Left lung (tissue), 14 donors: ENCODE measurements at places on chromosomes 5 and 9. TPM values are rescaled to one million over a fixed set of nuclear protein-coding genes. Genes with fewer than 3 reads are reported as not detected.

PCDHGB1 gene
- polyA plus RNA-seq = 2.3 TPM

DNA sequence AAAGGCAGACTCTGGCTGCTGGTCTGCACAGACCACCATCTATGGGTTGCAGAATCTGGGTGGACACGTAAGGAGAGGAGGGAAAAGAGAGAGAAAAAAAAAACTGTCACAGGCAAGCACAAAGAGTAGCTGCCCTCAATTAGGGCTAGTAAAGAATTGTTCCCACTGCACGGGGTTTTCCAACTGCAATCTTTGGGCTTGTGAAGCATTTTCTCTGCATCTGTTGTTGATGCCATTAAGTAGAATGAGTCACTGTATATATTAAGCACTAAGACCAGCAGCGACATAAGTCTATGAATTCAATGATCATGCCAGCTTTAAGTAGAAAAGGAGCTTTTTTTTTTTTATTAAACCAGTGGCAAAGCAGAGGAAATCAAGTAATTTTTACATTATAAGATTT is 40.2 kb downstream of the MED10 start:
- DNase-seq = no peak

GRCh38 chr9:83339435-83339834 is 198.8 kb downstream of the FRMD3 start:
- DNase-seq = no peak

DAB2IP gene
- 36.0 TPM for polyA plus RNA-seq

DNA sequence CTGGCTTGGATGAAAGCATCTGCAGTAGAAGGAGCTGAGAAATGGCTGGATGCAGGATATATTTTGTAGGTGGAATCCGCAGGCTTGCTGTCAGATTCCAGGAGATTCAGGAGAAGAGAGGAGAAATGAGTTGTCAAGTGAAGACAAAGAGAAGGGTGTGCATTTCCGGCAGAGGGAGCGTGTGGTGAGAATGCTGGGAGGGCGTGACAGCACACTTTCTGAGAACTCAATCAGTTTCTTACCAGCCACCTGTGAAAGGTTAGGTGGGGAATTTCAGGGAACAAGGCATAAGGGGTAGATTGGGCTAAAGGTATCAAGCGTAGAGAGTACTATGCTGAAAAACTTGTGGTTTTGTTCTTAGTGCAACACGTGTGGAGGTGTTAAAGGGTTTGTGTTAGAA is 199.3 kb upstream of the ANKH start:
- DNase-seq = no peak

SEMA5A gene
- 20.0 TPM for polyA plus RNA-seq
